Natural killer cell (primary cell): ENCODE measurements at places on chromosomes 2 and 18.

DNA sequence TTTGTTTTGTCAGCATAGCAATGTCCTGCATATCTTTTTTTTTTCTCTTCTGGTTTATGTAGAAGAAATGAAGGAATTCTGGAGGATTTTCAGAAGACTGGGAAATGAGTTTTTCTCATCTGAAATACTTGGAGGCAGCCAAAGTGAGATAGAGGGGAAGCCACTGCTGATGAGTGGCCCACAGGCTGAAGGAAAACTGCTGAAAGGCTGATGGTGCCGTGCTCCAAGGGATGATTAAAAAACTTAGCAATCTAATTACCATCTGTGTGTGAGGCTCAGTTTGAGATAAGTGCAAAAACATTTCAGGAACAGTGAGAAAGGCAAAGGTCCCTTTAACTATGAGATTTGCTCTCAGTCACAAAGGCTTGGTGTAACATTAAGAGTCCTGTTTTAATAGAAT is 98.5 kb downstream of the EVA1A start:
- H3K4me1 ChIP-seq: no peaks in the 10 kb centered on the region
- no peak for DNase-seq
- H3K27ac ChIP-seq: no peak overlapping the region
- no peaks in the 10 kb centered on the region for H3K36me3 ChIP-seq

GRCh38 chr2:28471214-28471613 is 24.6 kb upstream of the PLB1 start:
- H3K27me3 ChIP-seq: no peaks in the 10 kb centered on the region
- peaks cover 7% of the 10 kb centered on the region for H3K4me1 ChIP-seq
- no peak overlapping the region for H3K27ac ChIP-seq
- H3K36me3 ChIP-seq: no peaks in the 10 kb centered on the region

GRCh38 chr2:167637741-167638140 is 609.7 kb downstream of the STK39 start:
- no peaks in the 10 kb centered on the region for H3K36me3 ChIP-seq
- H3K27me3 ChIP-seq: no peaks in the 10 kb centered on the region
- H3K27ac ChIP-seq: no peak overlapping the region
- H3K4me1 ChIP-seq: no peaks in the 10 kb centered on the region
- DNase-seq: no peak
- H3K4me3 ChIP-seq: no peak overlapping the region

DNA sequence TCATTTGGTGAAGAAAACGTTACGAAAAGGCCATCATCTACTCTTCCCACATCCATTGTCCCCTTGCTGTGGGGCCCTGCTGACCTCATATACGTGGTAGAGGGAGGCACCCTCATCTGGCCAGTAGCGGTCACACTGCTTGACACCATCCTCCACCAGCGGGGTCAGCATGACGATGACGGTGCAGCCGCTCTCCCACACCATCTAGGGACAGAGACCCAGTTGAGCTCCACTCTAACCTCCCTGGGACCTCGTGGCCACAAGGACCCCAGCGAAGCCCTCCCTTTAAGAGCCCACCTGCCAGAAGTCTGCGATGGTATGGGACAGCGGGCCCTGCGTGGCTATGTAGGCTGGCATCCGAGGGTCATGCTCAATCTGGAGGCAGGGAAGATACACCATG is 13.1 kb downstream of the PTPRN start:
- H3K4me3 ChIP-seq: no peak overlapping the region
- H3K4me1 ChIP-seq: peaks cover 14% of the 10 kb centered on the region
- DNase-seq: no peak
- H3K27ac ChIP-seq: no peak overlapping the region
- H3K27me3 ChIP-seq: peaks cover 10% of the 10 kb centered on the region

DNA sequence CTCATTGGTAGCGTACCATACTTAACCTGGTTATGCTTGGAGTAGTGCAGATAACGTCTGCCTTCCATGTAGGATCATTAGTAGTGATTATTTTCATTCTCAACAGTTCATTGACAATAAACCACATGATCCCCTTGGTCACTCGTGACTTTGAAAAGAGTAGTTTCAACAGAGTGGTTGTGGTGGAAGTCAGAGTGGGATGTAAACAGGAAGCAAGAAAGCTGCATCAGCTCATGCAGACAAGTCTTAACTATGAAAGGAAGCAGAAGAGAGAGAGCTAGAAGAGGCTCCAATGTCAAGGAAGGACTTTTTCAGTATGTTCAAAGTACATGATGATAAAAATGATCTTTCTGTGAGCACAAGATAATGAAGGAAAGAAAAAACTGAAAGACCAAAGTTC is 287.4 kb downstream of the MBD2 start:
- H3K27me3 ChIP-seq: no peaks in the 10 kb centered on the region
- H3K4me3 ChIP-seq: no peak overlapping the region
- no peak overlapping the region for H3K27ac ChIP-seq
- DNase-seq: no peak

DNA sequence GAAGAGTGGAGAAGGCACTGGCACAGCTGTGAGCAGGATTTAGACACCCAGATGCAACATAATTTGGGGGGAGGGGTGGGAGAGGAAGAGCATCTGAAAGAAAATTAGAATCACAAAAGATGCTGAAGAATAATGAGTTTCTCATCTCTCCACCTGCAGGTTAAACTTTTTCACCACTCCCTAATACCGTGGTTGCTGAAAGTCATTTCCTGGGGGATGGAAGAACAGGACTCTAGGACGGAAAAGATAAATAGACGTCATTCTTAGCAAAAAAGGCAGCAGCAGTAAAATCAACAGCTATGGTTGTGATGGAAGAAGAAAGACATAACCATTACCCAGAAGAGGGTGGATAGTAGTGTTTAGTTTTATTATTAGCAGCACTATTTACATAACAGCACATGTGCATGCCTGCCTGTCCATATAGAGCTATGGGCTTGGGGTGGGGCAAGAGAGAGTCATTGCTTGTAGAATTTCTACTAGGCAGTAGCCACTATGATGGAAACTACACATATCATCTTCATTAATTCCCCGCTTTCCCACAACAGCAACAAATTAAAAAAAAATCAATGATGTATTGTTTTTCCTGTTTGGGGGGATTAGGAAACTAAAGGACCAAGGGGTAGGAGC is 212.2 kb downstream of the TRIB2 start:
- H3K27me3 ChIP-seq: no peaks in the 10 kb centered on the region
- H3K36me3 ChIP-seq: no peaks in the 10 kb centered on the region
- H3K4me1 ChIP-seq: no peaks in the 10 kb centered on the region

DNA sequence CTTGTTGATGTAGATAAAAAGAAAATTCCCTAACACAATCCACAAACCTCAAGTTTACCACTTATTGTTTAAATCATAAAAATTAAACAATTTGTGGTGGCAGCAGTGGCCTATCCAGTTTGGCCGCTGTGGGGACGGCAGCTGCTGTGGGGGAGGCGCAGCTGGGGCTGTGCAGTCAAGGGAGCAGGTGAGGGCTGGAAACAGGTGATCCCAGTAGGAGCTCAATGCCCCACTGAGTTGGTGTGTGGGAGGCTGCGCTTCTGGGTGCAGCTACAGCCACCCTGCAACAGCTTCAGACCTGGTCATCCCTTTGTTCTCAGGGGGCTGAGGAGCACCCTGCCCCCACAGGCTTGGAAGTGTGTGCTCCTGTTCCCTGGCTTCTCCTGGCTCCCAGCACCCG is 266.0 kb upstream of the FSIP2 start:
- no peak for DNase-seq
- no peaks in the 10 kb centered on the region for H3K4me1 ChIP-seq
- H3K27ac ChIP-seq: no peak overlapping the region
- H3K4me3 ChIP-seq: no peak overlapping the region
- H3K36me3 ChIP-seq: no peaks in the 10 kb centered on the region

GRCh38 chr2:8833853-8834252 is 3.6 kb downstream of the KIDINS220 start:
- peaks cover 19% of the 10 kb centered on the region for H3K4me1 ChIP-seq
- no peak for DNase-seq
- no peak overlapping the region for H3K4me3 ChIP-seq
- H3K36me3 ChIP-seq: no peaks in the 10 kb centered on the region

DNA sequence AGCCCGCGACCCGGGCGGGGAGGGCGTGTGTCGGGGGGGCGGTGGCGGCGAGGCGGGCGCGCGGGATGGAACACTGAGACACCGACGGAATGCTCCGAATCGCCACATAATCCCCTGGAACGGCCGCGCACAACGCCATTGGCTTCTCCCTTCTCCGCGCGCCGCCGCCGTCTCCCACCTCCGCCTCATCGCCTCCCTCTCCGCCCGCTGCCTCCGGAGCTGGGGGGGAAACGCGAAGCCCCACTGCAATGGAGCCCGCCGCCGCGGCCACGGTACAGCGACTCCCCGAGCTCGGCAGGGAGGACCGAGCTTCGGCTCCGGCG is at the start of gene PHLPP1:
Gene PHLPP1 (plus strand): TSS at position 106 of the 323 bp plus-strand sequence. CDS start 143 bp downstream, at position 249.
- no peaks in the 10 kb centered on the region for H3K36me3 ChIP-seq
- H3K27me3 ChIP-seq: no peaks in the 10 kb centered on the region
- H3K4me3 ChIP-seq: peak within 1 kb of the TSS; percentile 86
- DNase-seq: no peak
- H3K4me1 ChIP-seq: peaks cover 13% of the 10 kb centered on the region

DNA sequence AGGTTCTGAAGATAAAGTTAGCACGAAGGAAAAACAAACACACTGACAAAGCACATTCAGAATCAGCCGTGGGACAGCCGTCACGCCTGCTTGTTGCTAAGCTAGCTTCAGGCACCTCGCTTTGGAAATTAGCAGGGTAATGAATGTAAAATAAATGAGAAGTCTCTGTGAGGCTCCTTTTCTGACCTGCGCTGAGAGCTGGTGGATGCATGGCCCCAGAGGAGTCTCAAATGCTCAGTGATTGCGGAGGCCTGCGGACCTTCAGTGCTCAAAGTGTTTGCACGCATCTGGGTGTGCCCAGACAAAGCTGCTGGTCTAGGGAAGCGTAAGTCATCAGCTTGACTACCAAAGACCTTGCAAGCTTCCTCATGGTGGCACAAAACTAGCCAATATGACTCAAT is 50.6 kb downstream of the CD8B2 start:
- peaks cover 6% of the 10 kb centered on the region for H3K4me1 ChIP-seq
- H3K36me3 ChIP-seq: no peaks in the 10 kb centered on the region
- no peaks in the 10 kb centered on the region for H3K27me3 ChIP-seq
- H3K27ac ChIP-seq: no peak overlapping the region
- no peak overlapping the region for H3K4me3 ChIP-seq

- no peak overlapping the region for H3K27ac ChIP-seq
- H3K4me1 ChIP-seq: no peaks in the 10 kb centered on the region
- no peak for DNase-seq
- H3K36me3 ChIP-seq: no peaks in the 10 kb centered on the region
- no peak overlapping the region for H3K4me3 ChIP-seq
These were observed 52.7 kb downstream of the KIF1A start for GRCh38 chr2:240767341-240767740.

- H3K27ac ChIP-seq: no peak overlapping the region
- no peaks in the 10 kb centered on the region for H3K36me3 ChIP-seq
- H3K4me3 ChIP-seq: no peak overlapping the region
- DNase-seq: no peak
- H3K27me3 ChIP-seq: no peaks in the 10 kb centered on the region
These were observed 60.1 kb downstream of the ATP8B1 start for GRCh38 chr18:57743008-57743407.

- H3K4me3 ChIP-seq: no peak overlapping the region
- H3K27ac ChIP-seq: no peak overlapping the region
- H3K4me1 ChIP-seq: peaks cover 17% of the 10 kb centered on the region
These were observed 3.1 kb upstream of the MALT1 start for GRCh38 chr18:58668211-58668610.

GRCh38 chr2:77521931-77522470 is at the start of gene LRRTM4:
Gene LRRTM4, minus strand, starts transcription at chr2:77522376.
- H3K4me3 ChIP-seq: no peak within 1 kb of the TSS
- H3K36me3 ChIP-seq: no peaks in the 10 kb centered on the region
- H3K4me1 ChIP-seq: no peaks in the 10 kb centered on the region
- no peak for DNase-seq

GRCh38 chr2:200757399-200757798 is 54.3 kb upstream of the BZW1 start:
- H3K27ac ChIP-seq: no peak overlapping the region
- no peaks in the 10 kb centered on the region for H3K36me3 ChIP-seq
- no peaks in the 10 kb centered on the region for H3K27me3 ChIP-seq
- no peak for DNase-seq
- no peak overlapping the region for H3K4me3 ChIP-seq
- no peaks in the 10 kb centered on the region for H3K4me1 ChIP-seq

DNA sequence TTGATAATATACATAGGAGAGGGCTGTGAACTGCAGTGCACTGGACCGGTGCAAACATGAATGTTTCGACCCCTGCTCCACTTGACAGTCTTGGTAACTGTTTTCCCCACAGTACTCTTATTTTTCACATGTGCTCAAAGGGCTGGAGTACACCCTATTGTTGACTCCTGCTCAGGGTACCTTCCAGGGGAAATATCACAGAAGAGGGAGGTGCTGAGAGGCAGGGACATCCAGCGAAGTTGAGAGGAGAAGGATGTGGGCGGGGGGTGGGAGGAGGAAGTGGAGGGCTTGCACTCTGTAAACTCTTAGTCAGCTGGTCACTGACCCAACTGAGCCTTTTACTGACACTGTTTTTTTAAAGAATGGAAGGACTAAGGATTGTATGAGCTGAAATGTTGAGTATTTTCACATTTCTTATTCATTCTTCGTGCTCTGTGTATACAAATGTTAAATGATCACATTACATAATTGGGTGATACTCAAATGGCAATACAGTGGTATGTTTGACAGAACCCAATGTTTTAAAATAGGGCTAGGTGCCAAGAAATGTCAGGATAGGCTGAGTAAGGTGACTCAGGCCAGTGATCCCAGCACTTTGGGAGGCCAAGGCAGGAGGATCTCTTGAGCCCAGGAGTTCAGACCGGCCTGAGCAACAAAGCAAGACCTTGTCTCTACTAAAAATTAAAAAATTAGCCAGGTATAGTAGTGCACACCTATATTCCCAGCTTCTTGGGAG is 10.0 kb downstream of the INPP4A start:
- peaks cover 94% of the 10 kb centered on the region for H3K4me1 ChIP-seq
- peaks cover 5% of the 10 kb centered on the region for H3K36me3 ChIP-seq
- no peak for DNase-seq
- H3K4me3 ChIP-seq: no peak overlapping the region
- H3K27ac ChIP-seq: peak overlapping the region; percentile 94
- H3K27me3 ChIP-seq: no peaks in the 10 kb centered on the region

GRCh38 chr2:207474863-207475485 is 54.8 kb upstream of the CREB1 start:
- H3K27me3 ChIP-seq: no peaks in the 10 kb centered on the region
- peak; percentile 82 for DNase-seq
- H3K4me3 ChIP-seq: no peak overlapping the region

- H3K4me3 ChIP-seq: no peak overlapping the region
- no peaks in the 10 kb centered on the region for H3K27me3 ChIP-seq
- no peak overlapping the region for H3K27ac ChIP-seq
- DNase-seq: no peak
These were observed 39.8 kb upstream of the TMEM163 start for GRCh38 chr2:134758633-134759032.

DNA sequence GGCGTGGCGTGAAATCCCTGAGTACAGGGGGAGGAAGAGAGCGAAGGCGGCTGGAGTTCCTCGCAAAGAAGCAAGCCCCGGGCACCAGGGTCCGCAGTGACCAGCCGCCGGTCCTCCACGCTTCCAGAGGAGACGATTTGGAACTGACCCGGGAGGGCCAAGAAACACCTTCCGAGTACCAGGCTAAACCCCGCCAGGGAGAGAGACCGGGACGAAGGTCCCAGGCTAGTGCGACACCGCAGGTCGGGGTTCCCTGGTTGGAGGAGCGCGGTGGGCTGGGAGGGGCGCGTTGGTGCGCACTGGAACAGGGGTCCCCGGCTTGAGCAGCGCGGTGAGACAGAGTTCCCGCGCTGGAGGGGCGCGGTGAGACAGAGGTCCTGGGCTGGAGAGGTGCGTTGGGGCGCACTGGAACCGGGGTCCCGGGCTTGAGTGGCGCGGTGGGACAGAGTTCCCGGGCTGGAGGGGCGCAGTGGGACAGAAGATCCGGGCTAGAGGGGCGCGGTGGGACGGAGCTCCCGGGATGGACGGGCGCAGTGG is 901 bp downstream of the WDFY1 start:
- H3K27ac ChIP-seq: peak overlapping the region; percentile 61
- no peaks in the 10 kb centered on the region for H3K27me3 ChIP-seq
- peaks cover 44% of the 10 kb centered on the region for H3K4me1 ChIP-seq
- no peaks in the 10 kb centered on the region for H3K36me3 ChIP-seq
- H3K4me3 ChIP-seq: peak overlapping the region; percentile 85
